ENCODE measurements at places on chromosomes 3 and 15. TPM values are rescaled to one million over a fixed set of nuclear protein-coding genes. Genes with fewer than 3 reads are reported as not detected.

GRCh38 chr3:125367403-125368230, 7.5 kb downstream of the ZNF148 start:
- no peak for DNase-seq

DNA sequence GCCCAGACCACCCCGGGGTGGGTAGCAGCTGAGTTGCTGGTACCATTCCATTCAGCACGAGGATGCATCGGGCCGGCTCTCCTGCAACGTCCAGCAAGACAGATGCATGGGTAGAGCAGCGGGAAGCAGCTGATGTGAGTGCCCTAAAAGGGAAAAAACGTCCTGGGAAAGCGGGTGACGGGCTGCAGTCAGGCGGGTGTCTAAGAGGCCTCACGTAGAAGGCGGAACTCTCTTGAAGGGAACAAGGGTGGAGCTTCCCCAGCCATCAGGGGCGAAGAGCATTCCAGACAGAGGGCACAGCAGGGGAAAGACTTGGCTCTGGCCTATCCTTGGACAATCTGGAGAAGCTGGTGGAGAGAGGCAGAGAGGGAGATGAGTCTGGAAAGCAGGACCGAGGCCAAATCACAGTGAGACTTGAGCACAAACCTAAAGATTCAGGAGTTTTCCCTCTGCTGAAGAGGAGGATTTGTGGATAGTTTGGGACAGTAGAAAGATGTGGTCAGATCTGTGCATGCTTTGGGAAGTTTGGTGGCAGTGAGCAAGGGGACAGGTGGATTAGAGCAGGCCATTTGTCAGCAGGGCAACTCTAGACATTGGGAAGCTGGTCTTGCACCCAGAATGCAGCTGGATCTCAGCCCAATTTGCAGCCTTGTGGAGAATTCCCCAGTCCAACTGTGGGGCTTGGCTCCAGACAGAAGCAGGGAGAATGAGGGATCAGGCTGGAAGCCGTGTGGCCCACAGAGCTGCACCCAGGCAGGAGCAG, 70.7 kb downstream of the SEMA5B start:
- DNase-seq, result no peak

The STRA6 gene
- 0.49 TPM for total RNA-seq

- DNase-seq, result no peak
Observed at GRCh38 chr15:77015646-77016320, 20.9 kb downstream of the PSTPIP1 start.

The ECE2 gene
- not detected for total RNA-seq

The MYRIP gene
- total RNA-seq, result 0.99 TPM

- no peak for DNase-seq
Observed at GRCh38 chr3:70431911-70432310, 119.5 kb upstream of the MDFIC2 start.

DNA sequence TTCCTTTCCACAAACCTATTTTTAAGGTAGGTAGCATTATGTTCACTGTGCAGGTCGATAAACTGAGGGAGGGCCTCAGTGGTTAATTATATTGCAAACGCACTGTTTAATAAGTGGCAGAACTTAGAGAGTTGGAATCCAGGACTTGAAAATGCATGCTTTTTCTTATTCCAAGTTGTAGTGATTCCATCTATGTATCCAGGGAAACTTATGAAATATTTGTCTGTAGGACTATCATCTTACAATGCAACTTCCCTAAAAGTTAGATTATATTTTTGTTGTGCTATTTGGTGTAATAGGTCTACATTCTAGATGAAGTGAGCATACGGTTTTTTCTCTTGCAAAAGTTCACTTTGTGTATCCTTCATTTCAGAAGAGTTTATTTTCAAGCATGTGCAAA, 419.5 kb downstream of the NAALADL2 start:
- DNase-seq, result no peak

DNA sequence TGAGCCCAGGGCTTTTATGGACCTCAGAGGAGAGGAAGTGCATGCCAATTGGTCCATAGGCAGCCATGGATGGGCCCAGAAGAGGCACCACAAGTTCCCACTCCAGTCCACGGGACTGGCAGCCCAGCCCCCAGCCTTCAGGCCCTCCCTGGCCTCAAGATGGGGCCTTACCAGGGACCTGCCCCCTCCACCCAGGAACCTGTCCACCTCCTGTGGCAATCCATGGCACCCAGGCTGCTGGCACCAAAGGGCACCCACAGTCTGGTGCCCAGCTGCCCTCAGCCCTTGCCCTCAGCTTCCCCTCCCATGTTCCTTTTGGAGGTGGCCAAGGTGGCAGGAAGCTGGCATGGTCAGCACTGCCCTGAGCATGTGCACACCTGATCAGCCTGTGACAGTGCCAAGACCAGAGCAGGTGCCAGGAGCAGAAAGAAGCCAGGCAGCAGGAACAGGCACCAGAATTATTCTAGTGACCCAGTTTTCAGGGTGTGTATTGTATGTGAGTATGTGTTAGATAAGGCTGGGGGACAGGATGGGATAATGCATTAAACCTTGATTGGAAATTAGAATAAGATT, 415.0 kb downstream of the NTRK3 start:
- no peak for DNase-seq

DNA sequence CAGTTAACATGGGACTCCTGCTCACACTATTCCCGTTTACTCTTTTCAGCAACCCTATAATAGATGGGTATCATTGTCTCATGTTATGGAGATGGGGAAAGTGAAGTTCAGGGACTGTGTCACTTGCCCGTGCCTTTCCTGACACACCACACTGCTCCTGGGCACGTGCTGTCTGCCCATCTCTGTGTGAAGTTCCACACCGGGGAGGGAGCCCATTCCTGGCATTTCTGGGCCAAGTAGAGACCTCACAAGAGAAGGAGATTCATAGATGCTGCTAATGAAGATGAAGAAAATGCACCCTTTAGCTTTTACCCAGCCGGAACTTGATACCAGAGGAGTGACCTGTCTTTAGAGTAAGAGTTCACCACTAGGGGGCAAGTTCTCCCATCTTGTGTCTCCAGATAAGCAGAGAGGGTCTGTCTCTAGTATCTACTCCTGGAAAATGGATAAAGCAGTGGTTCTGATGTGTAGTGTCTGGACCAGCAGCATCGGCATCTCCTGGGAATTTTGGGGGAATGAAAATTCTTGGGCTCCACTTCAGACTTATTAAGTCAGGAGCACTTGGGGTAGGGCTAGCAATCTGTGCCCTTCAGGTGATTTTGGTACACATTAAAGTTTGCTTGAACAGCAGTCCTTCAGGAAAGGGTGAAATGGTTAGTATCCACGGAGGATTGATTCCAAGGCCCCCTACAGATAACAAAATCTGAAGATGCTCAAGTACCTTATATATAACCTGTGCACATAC, 2.0 kb upstream of the TOPBP1 start:
- peak; percentile 16 for DNase-seq

The PRRT3 gene
- total RNA-seq, result 1.2 TPM
